ENCODE measurements at places on chromosomes 4 and X.

- DNase-seq: no peak
Measured at GRCh38 chrX:38960137-38960536, 158.9 kb downstream of the MID1IP1 start.

GRCh38 chr4:18815779-18816173 lies 794.2 kb upstream of the LCORL start:
- no peak for DNase-seq

DNA sequence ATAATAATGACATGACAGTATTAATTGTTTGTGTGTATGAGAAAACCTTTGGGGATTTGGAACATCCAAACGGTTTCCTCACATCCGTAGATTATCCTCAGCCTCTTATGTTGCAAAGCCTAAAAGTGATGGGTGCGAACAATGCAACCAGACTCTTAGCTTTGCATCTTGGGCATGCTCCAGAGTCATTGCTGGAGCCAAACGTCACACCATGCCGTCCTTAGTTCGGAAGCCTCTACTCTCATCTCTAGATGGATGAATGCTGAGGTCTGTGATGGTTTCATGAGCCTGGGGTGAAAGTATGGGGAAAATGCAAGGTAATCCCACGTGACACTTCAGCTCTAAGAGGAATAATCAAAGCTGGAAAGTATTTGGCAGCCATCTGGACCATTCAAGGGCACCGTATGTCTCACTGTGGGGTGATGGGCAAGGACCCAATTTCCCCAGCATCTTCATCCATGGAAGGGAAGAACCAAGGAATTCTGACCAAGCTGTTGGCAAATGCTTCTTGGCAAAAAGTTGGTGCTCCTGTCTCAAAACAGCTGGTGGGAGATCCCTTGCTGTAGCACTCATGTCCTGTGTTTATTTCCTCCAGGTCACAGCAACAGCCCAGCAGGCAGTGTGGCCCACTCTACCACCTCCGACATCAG lies 6.3 kb upstream of the RTL5 start:
- no peak for DNase-seq

- DNase-seq: no peak
Measured at GRCh38 chr4:82801910-82802521, 3.4 kb upstream of the SCD5 start.

DNA sequence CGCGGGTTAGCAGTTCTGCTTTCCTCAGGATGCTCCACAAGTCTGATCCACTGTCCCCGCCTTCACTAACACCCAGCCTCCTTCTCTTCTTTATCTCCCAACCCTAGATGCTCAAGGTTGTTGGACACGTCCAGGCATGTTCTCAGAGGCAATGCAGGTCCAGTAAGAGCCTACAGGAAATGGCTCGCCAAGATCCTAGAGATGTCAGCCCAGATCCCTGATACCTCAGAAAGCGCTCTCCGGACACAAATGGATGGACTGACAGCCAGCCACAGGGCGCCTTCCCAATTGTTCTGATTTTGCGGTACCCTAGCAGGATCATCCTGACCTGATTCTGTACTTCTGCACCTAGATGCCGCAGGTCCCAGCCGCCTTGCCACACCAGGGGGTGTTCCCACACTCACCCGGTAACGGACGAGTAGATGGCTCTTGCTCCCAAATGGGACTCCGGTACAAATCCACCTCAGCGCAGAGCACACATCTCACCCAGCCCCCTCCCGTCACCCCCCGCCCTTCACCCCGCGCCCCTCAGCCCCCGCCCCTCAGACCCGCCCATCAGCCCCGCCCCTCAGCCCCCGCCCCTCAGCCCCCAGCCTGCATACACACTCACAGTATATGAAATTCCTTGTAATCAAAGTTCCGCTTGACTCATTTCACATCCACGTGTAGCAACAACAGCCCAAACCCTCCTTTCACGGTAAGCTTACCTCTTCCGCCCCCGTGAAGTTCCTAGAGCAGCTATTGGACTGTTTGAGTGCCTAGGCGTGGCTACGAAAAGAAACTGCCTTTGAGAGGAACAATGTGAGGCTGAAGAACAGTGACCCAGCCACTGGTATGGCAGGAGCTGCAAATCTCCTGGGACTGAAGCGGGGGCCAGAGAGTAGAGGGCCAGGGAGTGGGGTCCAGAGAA lies at the start of gene EDA2R:
EDA2R (minus strand) TSS at position 488 of the 910 bp plus-strand sequence. CDS start 23,058 bp downstream, outside the sequence.
- DNase-seq: peak; percentile 39

DNA sequence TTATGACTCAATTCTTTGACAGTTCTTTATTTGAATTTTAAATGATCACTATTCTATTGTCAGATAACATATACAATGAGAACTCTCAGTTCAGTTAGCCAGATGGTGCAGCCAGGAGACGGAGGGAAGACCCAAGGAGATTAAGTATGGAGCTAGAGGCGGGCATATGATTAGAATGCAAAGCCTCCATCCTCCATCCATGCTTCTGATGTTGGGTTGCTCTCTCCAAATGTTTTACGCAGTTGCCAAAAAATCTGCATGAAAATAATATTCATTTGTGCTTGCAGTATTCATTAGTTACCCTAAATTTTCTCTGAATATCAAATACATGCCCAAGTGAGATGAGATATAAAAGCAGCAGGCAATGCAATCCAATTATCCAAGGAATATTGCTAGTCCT lies 874.8 kb downstream of the C4orf33 start:
- no peak for DNase-seq

DNA sequence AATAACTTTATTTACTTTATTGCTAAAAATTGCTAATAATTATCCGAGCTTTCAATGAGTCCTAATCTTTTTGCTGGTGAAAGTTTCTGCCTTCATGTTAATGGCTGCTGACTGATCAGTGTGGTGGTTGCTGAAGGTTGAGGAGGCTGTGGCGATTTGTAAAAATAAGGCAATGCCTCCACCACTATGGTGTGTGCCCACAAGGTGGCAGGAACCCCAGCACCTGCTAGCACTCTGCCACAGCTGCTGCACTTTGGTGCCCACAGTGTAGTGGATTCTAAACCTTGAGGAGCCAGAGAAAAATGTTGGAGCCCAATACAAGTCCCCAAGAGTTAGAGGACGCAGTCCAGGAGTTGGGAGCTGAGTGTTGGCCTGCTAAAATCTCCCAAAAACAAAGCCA lies 1237.1 kb downstream of the PCDH19 start:
- no peak for DNase-seq

DNA sequence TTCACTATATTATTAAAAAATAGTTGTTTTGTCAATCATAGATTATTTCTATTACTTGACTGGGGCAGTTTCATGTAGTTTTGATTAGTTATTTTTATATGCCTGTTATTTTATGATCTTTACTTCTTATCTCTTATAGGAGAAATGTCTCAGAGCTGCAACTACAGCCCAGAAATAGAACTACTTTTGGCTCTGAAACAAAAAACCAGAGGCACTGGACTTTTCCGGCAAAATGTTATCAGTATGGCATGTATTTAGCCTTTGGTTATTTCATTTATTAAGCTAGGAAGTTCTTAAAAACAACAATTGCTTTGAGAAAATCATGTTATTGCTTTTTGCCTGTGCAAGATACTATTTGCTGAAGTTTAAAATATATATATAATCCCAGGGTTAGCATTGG lies 566.5 kb downstream of the ANKRD50 start:
- no peak for DNase-seq

- no peak for DNase-seq
Measured at GRCh38 chr4:2818351-2818939, 25.2 kb upstream of the ADD1 start.

DNA sequence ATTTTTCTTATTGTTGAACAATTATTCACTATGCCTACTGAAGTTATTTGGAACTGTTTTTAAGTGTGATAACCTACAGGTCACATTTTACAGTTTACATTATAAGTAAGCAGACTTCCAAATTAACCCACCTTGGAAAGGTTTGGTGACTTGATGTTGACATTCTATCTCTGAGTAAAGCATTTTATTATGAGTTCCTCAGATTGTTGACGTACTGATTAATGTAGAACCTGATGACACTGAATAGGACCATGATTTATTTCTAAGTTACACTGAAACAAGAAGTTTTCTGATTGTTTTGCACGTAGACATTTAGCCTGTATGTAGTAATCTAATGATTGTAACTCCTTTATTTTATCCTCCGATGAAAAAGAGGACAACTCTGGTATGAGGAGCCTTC lies 17.0 kb upstream of the CXCL3 start:
- no peak for DNase-seq

GRCh38 chr4:17157304-17157703 lies 258.9 kb upstream of the LDB2 start:
- no peak for DNase-seq

DNA sequence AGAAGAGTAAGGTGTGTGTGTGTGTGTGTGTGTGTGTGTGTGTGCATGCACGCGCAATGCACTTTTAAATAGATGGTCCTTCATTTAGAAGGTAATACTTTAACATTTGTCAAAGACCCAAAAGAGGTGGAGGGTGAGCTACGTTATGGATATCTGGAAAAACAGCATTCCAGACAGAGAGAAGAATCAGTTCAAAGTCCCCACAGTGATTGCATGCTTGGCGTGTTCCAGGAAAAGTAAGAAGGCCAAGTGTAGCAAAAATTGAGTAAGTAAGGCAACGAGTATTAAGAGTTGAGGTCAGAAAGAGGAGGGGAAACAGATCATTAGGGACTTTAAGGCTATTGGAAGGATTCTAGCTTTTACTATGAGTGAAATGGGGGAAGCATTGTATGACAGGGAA lies 21.9 kb upstream of the GABRE start:
- no peak for DNase-seq

DNA sequence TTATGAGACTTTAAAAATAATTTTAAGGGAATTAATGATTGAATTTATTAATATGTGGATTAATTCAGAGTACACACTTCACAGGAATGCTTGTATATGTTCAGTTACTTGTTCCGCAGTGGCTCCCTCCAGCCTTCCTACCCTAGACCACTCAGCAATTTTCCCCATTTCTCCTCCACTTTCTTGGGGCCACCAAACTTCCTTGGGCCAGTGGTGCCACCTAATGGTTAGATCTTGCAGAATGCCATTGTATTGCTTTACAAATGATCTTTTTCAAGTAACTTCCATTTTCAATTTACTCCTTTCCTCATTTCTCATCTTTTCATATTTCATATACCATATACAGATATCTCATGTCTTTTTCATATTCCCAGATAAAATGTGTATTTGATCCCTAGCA lies 3.6 kb upstream of the RNF175 start:
- DNase-seq: no peak

GRCh38 chr4:67751260-67751659 lies 2.9 kb downstream of the GNRHR start:
- no peak for DNase-seq

DNA sequence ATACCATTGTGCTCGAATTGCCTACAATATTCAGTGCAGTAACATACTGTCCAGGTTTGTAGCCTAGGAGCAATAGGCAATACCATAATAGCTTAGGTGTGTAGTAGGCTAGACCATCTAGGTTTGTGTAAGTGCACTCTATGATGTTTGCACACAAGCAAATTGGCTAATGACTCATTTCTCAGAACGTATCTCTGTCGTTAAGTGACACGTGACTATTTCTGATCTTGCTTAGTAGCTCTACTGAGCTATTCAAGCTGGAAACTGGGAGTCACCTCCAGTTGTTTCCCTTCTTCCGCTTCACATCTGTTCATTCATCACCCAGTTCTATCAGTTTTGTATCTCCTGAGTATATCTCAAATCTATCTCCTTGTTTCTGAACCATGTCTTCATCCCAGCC lies 86.1 kb downstream of the HNRNPD start:
- no peak for DNase-seq

GRCh38 chrX:63128509-63128908 lies 222.6 kb downstream of the SPIN4 start:
- DNase-seq: no peak

DNA sequence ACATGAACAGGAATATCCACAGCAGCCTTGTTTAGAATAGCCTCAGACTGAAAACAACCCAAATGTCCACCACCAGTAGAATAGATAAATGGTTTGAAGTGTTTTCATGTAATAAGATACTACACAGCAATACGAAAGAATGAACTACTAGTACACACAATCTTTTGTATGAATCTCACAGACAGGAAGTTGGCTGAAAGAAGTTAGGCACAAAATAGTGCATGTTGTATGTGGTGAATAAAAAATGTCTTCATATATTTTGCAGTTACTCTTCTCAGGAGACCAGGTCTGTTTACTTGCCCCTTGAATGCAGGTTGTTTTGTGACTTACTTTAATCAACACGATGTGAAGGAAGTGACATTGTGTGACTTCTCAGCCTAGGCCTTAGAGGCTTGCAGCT lies 75.9 kb upstream of the LEF1 start:
- DNase-seq: no peak

GRCh38 chr4:48752246-48752645 lies 27.8 kb downstream of the FRYL start:
- DNase-seq: no peak

DNA sequence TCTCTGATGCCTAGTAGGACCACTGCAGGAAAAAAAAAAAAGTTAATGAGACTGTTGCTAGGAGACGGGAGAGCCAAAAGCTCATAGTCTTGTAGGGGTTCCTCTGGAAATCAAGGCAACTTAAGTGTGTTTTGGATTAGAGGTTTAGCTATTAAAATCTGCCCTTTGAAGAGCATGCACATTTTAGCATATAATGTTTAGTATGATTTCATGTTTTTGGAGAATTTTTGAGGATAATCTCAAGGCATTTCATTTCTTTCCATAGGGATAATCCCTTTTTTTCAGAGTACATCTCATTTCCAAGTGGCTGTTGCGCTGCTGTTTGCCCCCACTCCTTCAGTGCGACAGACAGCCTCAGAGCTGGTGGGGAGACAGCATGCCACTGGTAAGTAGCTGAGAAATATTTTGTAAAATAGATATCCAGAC lies at the start of gene LINC00632:
LINC00632 (plus strand) TSS at position 339 of the 426 bp plus-strand sequence.
- DNase-seq: no peak

DNA sequence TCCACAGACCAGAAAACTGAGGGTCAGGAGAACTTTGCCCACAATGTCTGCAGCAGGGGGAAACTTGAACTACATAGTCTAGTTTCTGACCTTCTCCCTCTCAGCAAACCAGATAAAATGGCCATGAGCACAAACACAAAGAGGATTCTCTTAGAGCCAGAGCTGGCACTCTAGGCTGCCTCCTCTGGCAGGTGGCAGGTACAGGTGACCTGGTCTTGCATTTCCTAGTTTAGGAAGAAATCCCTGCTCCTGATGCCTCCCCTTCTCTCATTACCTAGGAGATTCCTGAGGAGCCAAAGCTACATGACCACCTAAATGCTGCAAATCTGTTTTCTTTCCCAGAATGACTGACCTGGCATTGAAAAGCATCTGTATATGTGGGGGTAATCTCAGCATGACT lies 45.1 kb downstream of the ARHGEF9 start:
- no peak for DNase-seq

DNA sequence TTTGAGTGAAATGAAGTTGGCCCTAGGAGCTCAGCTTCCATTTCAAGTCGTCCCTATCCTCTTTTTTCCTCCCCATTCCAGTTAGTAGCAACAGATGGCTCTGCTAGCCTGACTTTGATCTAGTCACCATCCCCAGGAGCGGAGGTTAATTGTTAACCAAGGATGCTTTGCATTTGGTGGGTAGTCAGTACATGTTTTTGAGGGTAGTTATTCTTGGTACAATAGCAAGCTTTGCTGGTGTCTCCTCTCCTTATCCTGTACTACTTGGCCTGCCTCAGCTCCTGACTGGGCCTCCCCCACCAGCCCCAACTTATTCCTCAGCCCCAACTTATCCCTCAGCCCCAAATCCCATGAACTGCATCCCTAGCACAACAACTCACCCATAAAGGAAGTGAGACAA lies 14.8 kb upstream of the RTL5 start:
- no peak for DNase-seq

- DNase-seq: no peak
Measured at GRCh38 chr4:61201961-61202637, 2.0 kb downstream of the ADGRL3 start.
